ENCODE measurements at places on chromosomes 3 and 15. TPM values are rescaled to one million over a fixed set of nuclear protein-coding genes. Genes with fewer than 3 reads are reported as not detected.

DNA sequence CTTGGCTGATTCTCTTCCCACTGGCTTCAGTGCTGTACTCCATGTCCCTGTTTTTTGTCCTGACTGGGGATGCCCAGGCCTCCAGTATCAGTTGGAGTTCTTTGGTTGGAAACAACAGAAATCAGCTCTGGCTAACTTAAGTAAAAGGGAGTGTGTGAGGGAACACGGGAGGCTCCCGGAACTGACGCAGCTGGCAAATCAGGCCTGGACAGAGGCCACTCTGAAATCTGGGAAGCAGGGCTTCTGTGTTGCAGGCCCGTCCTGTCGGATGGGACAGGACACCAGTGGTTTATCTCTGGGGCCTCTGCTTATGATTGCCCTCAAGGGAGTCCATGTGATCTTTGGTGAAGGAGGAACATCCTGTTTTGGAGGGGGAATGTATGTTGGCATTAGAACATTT is 124.3 kb downstream of the CHCHD6 start:
- H3K27ac ChIP-seq, result no peak overlapping the region
- no peaks in the 10 kb centered on the region for H3K4me1 ChIP-seq
- H3K4me3 ChIP-seq, result no peak overlapping the region
- no peak for DNase-seq

DNA sequence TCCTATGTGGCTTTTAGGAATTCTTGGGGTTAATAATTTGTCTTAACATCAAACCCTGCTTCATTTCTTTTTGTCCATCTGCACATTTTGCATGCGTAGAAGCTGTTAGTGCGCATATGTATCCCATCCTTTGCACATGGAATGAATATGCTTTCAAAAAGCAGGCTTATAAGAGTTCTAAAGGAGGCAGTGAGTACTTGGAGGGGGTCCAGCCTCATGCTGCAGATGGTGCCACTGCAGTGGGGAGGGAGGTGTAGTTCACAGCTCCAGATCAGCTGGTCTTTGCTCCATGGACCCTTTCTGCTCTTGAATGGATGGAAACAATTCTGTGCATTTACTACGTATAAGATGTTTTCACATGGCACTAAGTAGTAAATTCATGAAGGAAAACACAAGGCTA is 20.7 kb upstream of the SSR3 start:
- no peak for DNase-seq
- no peaks in the 10 kb centered on the region for H3K36me3 ChIP-seq
- no peaks in the 10 kb centered on the region for H3K27me3 ChIP-seq
- no peaks in the 10 kb centered on the region for H3K4me1 ChIP-seq

DNA sequence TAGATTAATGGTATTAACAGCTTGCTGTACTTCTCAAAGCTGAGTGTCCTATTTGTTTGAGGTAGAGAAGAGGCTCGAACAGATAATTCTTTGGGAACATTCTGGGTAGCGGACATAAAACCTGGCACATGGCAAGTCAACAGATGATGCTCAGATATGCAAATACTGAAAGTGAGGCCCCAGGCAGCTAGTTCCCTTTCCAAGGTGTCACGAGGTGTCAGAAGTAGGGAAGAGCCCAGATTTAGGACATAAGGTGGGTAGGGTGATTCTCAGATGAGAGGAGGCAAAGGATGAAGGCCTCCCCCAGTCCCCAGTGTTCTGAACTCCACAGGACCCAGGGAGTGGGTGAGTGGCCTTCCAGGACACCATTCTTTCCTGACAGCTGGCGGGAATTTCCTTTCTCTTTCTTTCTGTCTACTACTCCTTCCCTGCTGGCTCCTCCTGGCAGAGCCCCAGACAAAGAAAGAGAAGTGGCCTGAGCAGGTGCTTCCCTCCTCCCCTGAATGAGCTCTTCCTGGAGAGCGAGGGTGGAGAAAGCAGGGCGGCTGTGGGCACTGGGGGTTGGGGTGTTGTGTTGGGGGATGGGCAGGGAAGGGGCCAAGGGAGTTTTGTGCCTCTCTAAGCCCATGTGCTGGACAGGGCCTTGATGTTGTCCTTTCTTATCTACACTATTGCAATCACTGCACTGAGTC is 87.5 kb downstream of the CORO2B start:
- H3K4me3 ChIP-seq, result no peak overlapping the region
- DNase-seq, result no peak
- no peaks in the 10 kb centered on the region for H3K4me1 ChIP-seq
- H3K27me3 ChIP-seq, result no peaks in the 10 kb centered on the region

- H3K27ac ChIP-seq, result no peak overlapping the region
- no peaks in the 10 kb centered on the region for H3K4me1 ChIP-seq
- H3K27me3 ChIP-seq, result no peaks in the 10 kb centered on the region
- H3K36me3 ChIP-seq, result no peaks in the 10 kb centered on the region
Observed at GRCh38 chr3:182239316-182239715, 527.6 kb downstream of the SOX2 start.

- no peaks in the 10 kb centered on the region for H3K36me3 ChIP-seq
- H3K27ac ChIP-seq, result no peak overlapping the region
- H3K4me1 ChIP-seq, result peaks cover 21% of the 10 kb centered on the region
Observed at GRCh38 chr3:72738752-72739530, 109.3 kb downstream of the SHQ1 start.

DNA sequence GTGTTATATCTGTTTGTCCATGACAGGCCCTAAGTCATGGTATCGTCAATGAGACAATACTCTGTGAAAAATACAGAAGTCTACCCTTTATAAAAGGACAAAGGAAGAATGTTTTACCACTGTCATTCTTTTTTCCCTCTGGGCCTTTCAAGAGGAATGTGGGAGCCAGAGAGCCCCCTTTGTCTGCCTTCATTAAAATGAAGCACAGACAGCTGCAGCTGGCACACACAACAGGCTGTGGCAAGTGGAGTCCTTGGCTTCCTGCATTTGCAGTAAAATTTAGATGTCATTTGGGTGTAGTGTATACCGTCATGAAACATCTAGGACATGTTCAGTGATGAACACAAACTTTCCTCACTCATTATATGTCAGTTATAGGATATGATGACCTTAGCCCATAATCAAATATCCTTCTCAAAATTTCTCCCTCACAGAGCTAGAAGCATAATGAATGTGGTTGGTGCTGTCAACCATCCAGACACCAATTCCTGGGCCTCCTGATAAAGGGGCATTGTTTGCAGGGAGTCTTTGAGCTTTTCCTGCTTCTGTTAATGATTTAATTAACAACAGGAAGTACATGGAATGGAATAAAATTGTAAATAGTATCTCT is 76.4 kb downstream of the DHX36 start:
- H3K27ac ChIP-seq, result no peak overlapping the region
- H3K36me3 ChIP-seq, result no peaks in the 10 kb centered on the region
- no peaks in the 10 kb centered on the region for H3K4me1 ChIP-seq
- no peak for DNase-seq
- no peak overlapping the region for H3K4me3 ChIP-seq

Gene LRRC3B
- not detected for total RNA-seq

Gene P2RY14
- total RNA-seq, result 1.3 TPM

Gene GPR15
- 17.0 TPM for total RNA-seq

Gene CASR
- not detected for total RNA-seq
